Activated T-cell treated with anti-CD3 and anti-CD28 coated beads, Interleukin-2, amount 50 U/mL, for 1 hour (primary cell): ENCODE measurements at places on chromosomes 4 and X.

DNA sequence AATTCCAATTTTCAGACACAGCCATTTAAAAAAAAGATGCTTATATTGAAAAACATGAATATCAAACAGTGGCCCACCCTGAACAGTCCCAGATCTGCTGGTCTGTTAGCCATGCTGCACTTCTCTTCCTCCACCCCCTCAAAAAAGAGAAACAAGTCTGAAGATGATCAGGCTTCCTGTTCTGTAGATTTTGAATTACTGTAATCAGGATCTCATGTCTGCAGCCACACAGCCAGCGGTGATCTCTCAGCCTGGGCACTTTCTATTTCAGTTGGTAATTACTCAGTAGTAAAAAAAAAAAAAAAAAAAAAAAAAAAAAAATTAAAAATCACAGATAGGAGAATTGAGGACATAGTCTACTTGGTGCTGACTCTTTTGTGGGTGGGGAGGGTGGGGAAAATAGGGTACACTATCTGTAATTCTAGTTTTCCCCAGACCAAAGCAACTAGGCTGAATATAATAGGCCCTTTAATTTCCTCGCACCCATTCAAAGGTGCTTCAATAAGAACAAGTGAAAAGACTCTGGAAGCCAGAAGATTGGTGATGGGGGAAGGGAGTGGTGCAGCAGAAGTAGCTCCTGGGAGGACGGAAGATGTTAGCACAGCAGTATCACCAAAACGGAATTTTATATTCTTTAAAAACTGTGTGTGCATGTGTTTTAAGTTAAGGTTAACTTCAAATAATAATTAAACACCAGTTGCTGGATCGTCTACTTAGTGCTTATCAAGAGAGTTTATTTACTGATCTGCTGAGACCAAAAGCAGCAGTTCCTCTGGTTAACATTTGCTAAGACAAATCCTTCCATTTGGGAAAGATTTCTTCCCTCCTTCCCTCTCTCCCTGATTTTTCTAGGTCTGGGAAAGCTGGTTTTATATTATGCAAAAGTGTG lies 47.0 kb downstream of the SPRY1 start:
- DNase-seq: no peak

- no peak for DNase-seq
Measured at GRCh38 chr4:8830611-8831200, 40.9 kb downstream of the HMX1 start.

DNA sequence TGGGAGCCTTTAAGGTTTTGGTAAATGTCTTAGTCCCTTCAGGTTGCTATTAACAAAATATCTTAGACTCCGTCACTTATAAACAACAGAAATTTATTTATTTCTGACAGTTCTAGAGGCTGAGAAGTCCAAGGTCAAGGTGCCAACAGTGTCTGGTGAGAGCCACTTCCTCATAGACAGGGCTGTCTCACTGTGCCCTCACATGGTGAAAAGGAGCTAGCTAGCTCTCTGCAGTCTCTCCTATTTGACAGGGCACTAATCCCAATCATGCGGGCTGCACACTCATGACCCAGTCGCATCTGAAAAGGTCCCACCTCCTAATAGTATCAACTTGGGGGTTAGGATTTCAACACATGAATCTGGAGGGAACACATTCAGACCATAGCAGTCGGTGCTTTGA lies 63.4 kb upstream of the KLF3 start:
- DNase-seq: no peak

DNA sequence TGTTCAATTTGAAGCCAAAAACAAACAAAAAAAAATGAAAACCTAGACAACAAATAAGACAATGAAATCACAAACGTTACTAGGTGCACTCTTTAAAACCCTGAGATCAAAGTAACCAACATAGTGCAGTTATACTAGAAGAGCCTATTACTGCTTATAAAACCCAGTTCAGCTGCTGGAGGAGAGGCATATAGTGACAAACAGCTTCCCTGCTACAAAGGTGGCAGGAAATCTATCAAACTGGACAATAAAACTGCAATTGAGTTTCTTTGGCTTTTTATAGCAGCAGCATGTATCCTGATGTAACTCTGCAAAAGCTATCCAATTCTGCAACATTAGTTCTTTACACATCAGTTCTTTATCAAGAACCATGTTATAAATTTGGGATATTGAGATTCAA lies 155.6 kb downstream of the LRBA start:
- DNase-seq: no peak

GRCh38 chrX:122464341-122464740 lies 719.7 kb upstream of the GRIA3 start:
- DNase-seq: no peak

GRCh38 chr4:135434936-135435335 lies 1233.3 kb upstream of the PABPC4L start:
- no peak for DNase-seq

DNA sequence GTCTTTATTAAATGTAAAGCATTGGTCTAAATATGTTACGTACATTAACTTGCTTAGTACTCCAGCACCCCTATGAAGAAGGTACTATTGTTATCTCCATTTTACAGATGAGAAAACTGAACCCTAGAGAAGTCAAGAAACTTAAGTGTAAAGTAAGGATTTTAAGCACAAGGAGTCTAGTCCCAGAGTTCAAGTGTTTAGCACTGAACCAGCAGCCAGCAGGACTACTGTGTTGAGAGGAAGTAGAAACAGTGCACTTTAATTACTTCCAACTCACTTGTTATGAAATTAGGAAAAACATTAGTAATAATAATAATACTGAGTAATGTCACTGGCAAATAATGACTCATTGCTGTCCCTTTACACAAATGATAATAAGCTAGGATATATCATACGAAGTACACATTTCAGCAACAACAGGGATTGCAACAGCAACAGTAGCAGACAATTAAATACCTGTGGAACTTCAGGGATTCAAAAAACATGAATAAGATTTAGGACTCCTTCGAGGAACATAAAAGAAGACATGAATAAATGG lies 548.1 kb upstream of the HS3ST1 start:
- no peak for DNase-seq

DNA sequence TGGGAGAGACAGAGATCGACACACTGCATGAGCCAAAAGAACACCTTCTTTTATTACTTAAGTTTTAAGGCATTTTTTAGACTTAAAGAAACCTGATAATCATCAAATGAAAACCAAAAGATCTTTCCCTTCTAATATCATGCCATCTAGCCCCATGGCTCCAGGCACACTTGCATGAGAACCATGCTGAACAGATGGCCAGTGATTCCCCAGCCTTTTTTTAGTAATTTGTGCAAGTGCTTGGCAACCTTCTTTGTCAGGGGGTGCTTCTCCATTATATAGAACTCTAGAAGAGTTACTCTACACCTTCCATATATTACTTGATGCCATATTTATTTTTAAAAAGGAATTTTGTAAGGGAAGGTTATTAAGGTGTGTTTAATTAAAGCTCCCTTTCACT lies 182.2 kb upstream of the TEX13C start:
- DNase-seq: no peak

DNA sequence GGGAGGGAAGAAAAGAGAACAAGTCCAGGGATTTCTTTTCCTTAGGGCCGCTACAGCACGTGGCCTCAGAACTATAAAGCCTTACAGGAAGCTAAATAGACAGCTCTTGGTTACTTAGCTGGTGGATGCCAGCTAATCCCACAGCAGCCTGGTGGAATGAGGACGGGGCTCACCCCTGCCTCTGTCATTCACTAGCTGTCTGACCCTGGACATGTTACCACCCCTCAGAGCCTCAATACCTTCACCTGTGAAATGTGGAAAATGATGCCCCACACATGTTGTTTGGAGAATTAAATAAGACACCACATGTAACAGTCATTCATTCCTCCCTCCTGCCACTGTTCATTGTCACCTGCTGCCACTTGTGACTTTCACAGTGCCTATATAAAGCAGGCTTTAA lies 15.7 kb downstream of the CCKAR start:
- no peak for DNase-seq

DNA sequence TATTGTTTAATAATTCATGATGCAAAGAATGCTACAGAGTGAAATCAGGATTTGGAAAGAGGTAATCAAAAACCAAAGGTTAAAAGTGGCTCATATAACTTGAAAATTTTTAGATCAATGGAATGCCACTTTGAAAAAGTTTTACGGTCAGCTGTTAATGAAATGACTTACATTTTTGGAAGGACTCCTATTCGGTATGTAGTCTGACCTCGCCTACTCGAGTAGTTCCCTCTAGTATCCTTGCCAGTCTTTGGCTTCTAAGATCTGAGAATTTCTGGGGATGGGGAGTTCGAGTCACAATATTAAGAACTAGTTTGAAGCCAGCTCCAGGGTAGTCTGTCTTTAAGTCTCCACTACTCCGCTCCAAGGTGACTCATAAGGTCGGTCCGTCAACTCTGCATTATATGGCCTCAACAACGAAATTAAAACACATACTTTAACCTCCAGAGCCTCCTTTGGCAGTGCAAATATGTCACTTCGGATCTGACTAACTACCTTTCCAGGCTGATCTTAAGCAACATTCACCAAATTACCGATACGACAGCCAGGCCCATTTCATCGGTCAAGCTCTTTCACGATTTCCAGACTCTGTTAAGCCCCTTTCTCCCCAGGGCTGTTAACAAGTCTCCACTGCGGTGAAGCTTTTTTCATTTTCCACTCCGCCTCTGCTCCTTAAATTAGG lies 733 bp upstream of the NAA15 start:
- no peak for DNase-seq

DNA sequence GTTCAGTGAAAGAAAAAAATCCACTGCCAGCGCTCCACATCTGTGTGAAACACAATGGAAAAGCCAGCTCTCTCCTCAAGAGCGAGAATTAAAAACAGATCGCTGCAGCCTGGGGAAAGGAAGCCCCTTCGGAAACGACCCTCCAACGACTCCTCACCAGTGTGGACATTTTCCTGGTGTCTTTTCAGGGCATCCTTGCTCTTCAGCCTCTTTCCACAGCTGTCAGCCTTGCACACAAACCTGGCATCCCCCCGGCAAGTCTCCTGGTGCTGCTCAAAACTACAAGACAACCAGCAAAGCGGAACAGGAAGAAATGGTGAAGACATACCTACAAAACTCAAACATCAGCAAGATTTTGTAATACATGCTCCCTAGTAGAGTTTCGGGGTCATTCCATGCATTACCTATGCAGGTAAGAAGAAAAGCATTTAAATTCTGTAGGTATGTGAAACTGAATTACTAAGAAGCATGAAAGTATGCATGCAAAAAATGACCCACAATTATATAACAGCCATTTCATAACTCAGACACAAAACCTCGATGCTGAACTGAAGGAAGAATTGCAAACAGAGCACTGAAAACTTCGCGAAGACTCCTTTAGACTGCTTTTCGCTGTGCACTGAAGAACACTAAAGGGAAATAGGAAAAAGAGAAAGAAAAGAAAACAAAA lies 106.1 kb downstream of the PRDM5 start:
- DNase-seq: no peak

- no peak for DNase-seq
Measured at GRCh38 chrX:14832586-14832985, 40.3 kb downstream of the FANCB start.

DNA sequence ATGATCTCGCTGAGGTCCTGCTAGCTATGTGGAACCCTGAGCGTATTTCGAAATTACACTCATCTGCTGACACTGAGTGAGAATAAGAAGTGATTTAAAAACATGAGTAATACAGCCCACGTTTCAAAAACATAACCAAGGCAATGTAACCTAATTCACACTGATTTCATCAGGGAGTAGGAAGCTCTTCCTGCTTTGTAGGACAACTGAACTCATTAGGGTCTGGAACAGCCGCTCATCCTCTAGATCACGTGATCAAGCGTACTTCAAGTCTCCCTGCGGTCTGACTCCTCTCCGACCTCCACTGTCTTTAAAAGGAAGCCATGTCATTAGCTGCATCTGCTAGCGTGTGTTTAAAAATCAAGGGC lies 138.0 kb downstream of the NSUN7 start:
- no peak for DNase-seq

- DNase-seq: no peak
Measured at GRCh38 chr4:4427121-4427870, 40.4 kb downstream of the NSG1 start.

DNA sequence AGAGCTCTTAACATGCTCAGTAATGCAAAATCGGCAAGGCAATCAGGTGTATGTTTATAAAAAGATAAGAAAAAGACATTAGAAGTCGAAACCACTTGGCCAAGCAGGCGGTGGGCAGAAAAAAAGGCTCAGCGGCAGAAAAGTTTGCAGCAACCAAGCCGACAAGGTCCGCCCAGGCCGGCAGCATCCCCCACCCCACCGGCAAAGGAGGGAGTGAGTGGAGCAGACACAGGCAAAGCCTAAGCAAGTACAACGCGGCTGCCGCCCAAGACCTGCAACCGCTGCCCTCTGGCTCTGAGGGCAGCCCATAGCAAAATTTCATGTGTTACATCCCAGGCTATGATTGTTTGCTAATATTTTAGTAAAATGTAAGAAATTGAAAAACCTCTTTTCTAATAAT lies 125.4 kb upstream of the ZCCHC13 start:
- DNase-seq: no peak

GRCh38 chr4:88008122-88008742 lies 797 bp downstream of the PKD2 start:
- DNase-seq: no peak

GRCh38 chrX:16658284-16658683 lies 8.3 kb downstream of the S100G start:
- DNase-seq: no peak

- DNase-seq: no peak
Measured at GRCh38 chr4:180741703-180742102, 1501.5 kb upstream of the TENM3 start.

DNA sequence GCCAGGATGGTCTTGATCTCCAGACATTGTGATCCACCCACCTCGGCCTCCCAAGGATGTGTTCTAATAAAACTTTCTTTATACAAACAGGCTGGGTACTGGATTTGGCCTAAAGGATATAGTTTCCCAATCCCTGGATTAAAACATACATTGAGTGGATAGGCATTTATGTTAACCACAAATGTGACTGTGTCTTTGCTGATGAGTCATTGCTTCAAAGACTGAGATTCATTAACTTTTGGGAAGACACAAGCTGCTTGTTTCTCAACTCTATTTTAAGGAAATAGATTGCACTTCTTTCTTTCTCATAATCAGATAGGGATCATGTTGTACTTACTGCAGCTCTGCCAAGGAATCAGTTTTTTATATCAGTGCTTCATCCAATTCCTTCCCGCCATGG lies 131.3 kb upstream of the AGA start:
- no peak for DNase-seq

GRCh38 chr4:98987720-98988119 lies 7.8 kb upstream of the METAP1 start:
- no peak for DNase-seq
